ENCODE measurements at places on chromosomes 6 and 20.

DNA sequence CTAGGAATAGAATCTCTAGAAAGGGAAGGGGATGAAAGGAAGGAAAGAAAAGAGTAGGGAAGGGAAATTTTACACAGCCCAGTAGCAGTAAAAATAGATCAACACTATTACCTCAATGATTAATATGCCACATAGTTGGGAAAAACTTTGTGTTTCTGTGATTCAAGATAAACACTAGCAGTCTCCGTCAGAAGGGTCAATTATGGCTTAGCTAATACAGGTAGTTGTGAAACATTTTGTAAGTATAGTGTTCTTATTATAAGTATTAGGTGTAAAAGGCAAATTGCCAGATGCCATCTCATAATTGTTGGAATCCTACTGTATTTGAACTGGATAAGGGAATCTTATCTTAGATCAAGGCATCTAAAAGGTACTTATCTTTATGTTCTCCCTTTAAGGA is 165.7 kb downstream of the MTFR2 start:
- peak; percentile 48 for DNase-seq

GRCh38 chr6:90298459-90299053 is 1.9 kb upstream of the BACH2 start:
- no peak for DNase-seq

DNA sequence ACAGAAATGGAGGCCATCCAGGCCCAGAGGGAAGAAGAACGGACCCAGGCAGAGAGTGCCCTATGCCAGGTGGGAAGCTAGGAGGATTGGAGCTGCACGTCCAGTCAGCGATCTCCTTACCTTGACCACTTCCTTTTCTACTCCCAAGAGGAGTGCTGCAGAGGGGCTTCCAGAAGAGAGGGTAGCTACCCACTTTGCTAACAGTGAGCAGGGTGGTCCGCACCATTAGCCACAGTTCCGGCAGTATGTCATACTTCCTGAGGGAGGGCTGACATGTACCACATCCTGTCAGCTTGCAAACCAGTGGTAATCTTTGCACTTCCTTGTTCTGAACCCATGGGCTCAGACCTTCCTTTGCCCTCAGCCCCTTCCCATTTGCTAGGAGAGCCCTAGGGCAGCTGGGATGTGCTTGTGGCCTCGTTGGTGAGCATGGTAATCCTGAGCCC is 35.4 kb downstream of the CEP250 start:
- no peak for DNase-seq

GRCh38 chr6:33453393-33454008 is 875 bp upstream of the ZBTB9 start:
- DNase-seq, result peak; percentile 27

DNA sequence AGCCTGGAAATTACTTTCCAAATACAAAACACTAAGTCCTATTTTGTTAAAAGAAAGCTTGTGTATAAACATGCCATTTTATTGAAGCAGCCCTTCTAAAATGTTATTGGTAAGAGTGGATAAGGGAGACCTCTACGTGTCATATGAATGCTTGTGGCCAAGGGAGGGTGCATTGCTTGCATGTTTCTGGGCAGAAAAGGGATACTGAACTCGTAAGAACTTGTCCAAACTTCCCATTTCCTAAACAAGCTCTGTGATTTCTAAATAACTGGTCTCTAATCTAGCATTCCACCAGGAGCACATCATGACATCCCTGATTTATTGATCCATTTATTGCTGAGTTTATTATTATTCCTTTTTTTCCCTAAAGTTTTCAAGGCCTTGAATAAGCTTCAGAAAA is 474.1 kb downstream of the CD109 start:
- DNase-seq, result peak; percentile 27

DNA sequence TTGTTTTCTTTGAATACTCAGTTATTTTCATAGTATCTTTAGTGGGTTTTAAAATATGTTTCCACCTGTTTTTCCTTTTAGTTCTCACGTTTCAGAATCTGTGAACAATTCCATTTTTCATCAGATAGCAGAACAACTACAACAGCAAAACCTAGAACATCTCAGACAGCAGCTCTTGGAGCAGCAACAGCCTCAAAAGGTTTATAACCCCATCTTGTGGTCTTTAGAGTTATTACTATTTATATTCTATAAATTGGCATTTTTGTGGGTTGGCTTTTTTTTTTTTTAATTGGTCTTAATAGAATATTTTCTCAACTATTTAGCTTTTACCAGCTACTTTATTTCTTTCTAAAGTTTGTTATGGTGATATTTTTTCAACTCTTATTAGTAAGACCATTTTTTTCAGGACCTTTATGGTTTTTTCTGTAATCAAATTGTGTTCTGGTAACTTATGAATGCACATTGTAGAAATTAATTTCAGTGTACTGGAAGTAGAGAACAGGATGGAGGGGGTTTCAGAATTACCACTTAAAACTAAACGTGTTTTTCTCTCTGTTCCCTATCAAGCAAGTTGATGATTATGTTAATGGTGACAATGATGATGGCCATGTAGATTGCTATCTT is 72.2 kb downstream of the SCAF8 start:
- peak; percentile 66 for DNase-seq

DNA sequence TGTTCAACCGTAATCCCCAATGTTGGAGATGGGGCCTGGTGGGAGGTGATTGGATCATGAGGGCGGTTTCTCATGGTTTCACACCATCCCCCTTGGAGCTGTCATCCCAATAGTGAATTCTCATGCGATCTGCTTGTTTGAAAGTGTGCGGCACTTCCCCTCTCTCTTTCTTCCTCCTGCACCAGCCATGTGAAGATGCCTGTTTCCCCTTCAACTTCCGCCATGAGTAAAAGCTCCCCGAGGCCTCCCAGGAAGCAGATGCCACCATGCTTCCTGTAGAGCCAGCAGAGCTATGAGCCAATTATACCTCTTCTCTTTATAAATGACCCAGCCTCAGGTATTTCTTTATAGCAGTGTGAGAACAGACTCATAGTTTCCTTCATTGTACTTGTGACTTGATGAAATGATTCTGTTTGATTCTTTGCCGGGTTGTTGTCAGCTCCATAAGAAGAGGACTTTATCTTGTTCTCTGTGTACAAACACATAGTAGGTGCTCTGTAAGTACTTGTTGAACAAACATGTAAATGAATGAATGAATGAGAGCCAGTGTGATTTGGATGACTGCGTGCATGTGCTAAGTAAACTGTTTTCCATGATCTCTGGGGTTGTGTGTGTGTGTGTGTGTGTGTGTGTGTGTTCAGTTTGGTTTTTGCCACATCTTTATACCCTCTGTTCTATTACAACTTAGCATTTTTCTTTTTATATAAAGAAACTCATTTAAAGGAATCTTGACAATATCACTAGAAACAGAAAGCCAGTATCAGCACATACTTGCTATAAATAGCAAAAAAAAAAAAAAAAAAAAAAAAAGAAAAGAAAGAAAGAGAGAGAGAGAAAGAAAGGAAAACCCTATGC is 22.5 kb upstream of the PTGIS start:
- no peak for DNase-seq

DNA sequence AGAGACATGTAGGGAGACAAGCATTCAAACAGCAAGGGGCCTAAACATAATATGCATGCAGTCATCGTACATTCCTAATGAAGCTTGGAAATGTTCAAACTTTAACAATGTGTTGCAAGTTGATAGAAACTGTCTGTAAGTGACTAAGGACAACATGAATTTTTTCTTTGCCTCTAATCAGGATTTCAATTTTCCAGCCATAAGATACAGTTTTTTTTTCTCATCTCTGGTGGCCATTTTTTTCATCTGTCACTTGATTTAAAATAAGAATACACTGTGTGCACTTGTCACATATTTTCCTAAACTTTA is 22.2 kb upstream of the MTRF1L start:
- DNase-seq, result no peak

All from iris pigment epithelial cell (primary cell).